ENCODE measurements at places on chromosomes 4 and X.

GRCh38 chrX:64580035-64580434, 184.8 kb upstream of the MTMR8 start:
- DNase-seq, result no peak

DNA sequence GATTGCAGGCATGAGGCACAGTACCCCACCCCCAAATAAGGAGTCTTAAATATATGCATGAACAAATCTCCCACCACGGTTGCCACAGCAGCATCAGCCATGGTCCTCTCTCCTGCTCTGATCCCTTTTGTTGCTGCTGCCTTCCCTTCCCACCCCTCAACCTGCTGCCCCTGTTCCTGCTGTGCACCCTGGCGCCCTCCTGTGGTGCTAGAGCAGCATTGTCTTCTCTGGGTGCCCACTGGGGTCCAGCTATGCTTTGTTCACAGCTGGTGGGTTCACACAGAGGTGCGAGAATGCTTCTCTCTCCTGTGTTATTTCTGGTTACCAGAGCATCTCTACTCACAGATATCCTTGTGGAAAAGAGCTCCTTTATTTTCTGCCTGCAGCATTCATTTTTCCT, 116.2 kb downstream of the GATB start:
- peak; percentile 12 for DNase-seq

DNA sequence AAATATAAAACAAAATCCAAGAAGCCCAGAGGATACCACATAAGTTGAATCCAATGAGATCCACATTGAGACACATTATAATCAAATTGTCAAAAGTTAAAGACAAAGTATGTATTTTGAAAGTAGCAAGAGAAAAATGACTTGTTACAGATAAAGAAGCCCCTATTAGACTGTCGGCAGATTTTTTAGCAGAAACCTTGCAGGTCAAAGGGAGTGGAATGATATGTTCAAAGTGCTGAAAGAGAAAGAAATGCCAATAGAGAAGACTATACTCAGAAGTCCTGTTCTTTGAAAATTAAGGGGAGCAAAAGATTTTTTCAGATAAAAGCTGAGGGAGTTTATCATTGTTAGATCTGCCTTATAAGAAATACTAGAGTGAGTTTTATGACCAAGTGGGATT, 148.9 kb upstream of the EPHA5 start:
- no peak for DNase-seq

GRCh38 chr4:150950657-150951288, 64.3 kb downstream of the LRBA start:
- DNase-seq, result no peak

DNA sequence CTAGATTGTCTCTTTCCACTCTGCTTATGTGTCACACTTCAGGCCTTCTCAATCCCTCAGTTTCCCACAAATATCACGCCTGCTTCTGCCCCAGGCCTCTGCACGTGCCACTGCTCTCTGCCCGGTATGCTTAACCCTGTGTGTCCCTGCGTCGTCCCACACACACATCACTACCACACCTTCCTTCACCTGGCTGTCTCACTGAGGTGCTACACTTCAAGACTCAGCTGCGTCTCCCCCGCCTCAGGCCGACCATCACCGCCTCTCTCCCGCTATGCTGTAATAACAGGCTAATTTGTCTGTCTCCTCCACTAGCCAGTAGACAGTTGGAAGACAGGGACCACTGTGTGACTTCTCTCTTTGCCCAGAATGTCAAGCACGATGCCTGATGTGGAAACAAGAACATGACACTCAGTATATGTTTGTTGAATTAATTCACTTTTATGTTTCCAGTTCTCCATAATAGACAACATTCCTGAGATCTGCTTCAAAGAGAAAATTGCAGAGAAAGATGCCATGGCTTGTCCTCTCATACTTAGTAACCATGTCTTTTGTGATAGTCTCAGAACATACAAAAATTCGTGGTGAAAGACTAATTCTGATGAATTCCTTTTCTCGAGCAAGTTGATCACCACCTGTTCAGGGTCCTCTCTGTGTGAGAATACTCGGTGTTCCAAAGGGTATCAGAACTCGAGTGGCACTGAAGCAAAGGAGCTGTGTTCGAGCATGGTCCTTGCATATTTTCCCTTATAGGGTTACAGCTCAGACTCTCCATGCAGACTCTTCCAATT, 54.2 kb downstream of the AFAP1 start:
- DNase-seq, result no peak

DNA sequence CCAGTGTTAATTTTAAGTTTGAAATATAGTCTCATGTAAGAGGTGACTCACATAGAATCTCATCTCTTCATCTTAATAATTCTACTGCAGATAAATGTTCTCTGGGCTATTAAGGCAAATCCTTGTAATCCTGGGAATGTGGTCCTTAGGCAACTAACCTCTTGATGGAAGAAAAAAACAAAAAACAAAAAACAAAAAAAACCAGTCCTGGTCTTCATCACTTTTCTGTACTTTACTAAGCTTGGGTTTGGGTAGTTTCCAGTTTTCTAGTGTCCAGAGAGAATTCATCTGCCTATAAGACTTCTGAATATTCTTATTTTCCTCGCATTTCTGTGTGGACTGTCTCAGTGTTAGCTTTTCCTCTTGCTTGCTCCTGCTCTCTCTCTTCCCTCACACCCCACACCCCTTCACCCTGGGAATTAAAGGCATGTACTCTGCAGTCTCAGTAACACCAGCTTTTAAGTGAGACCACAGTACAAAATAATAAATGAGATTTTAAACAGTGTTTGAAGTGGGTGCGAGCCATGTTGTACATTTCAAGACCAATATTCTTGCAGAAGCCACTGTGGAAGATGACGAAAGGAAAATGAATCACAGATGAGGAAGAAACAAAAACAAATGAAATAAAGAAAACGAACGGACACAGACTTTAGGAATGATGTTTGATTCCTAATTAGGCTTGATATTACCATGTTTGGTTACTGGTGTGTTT, 51.7 kb downstream of the HAND2 start:
- DNase-seq, result no peak

DNA sequence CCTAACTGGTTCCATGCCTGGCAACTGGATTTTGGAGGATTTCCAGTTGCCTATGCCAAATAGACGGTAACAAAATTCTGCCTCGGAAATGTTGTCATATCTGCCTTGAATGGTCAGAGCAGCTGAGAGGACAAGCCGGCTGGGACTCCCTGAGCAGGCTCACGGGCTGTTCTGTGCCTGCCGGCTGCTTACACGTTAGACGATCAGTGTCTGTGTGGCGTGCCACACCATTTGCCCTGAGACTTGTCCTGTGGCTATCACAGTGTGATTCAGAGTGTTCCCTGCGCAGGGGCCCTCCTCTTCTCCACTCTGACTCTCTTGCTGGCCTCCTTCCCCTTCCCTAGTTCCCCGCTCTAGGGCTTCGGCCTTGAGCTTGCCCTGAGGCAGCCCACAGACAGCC, 42.4 kb downstream of the RAI2 start:
- DNase-seq, result no peak

DNA sequence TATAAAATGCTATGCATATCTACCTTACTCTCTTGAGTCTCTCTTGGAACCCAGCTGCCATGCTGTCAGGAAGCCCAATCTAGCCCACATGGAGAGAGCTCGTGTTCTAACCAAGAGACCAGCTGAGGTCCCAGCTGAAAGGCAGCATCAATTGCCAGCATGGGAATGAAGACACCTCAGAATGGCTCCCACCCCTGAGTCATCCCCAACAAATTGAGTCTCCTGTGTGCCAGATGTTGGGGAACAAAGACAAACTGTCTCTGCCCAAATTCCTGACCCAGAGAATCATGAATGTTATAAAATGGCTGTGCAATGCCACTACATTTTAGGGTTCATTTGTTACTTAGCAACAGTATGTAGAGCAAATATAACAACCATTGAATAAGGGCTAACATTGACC, 105.2 kb upstream of the STX18 start:
- DNase-seq, result no peak

DNA sequence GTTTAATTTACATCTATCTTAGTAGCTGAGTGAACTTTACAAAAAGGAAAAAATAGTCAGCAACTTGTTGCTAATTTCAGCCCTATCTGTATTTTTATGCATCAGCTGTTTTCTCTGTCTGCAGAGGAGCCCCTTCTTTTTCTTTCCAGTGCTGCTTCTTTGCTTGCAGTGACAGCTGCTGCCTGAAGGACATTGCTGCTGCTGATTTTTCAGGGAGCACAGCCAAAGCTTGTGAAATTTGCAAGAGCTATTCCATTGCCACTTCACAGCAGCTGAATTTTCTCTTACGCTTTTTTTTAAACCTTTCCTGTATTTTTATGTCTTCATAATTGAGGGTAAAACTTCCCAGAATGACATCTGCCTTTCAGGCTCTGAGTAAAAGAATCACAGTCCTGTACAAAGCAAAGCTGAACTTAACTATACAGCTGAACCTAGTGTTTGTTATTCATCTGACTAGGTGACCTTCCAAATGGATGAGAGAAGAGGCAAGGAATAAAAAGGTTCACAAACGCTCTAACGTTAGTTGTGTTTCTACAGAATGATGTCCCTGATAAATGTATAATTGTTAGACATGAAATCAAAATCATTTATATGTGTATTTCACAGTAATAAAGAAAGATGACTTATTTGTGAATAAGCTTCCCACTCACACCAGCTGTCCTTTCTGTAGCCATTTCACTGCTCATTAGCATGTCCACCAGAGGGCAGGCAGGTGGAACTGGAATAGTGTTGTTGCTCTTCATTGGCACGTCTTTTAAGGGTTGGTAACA, 541.4 kb downstream of the ADGRL3 start:
- DNase-seq, result peak; percentile 38

DNA sequence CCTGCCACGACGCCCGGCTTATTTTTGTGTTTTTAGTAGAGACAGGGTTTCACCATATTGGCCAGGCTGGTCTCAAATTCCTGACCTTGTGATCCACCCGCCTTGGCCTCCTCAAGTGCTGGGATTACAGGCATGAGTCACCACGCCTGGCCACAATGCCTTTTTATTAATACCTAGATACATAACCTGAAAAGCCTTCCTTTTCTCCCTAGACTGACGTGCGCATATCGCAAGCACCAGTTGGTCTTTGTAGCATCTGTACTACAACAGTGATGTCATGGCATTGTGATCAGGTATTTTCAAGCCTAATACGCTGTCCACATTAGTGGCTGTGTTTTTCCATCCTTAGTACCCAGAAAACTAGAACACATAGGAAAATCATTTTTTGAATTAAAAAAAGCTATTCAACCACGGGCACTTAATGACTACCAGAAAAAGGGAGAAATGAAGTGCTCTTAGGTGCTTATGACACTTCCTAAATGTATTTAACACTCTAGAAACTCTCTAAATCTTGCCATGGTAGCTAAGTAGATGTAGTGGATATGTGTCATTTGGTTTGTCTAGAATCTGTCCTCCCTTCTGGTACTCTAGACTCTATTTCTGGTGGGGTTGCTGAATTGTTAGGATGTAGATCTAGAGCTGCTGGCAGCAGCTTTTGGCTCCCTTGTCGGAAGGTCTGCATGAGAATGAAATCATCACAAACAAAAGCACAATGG, 707.8 kb downstream of the STIM2 start:
- DNase-seq, result no peak

- no peak for DNase-seq
Measured at GRCh38 chr4:3413675-3414420, 27.9 kb upstream of the HGFAC start.

- no peak for DNase-seq
Measured at GRCh38 chrX:63350465-63350877, 661 bp downstream of the SPIN4 start.

GRCh38 chr4:7365462-7366179, 69.1 kb downstream of the PSAPL1 start:
- DNase-seq, result peak; percentile 70

DNA sequence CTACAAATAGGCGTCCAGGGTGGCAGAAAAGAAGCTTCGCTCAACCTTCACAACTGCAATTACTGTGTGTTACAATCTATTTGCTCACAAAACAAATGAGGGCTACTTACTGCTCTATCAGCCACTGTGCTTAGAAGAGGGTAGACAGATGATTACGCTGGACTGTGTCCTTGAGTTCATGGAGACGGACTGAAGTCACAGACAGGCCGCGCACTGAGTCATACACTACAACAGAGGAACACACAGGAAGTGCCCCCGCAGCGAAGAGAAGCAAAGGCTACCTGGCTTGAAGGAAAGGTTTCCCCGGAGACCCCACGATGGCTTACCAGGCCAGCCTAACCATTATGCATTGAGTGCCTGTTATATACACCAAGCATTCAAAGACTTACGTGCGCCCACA, 25.6 kb downstream of the FAT1 start:
- DNase-seq, result no peak

GRCh38 chr4:78437608-78438088, 113.9 kb upstream of the ANXA3 start:
- DNase-seq, result no peak

DNA sequence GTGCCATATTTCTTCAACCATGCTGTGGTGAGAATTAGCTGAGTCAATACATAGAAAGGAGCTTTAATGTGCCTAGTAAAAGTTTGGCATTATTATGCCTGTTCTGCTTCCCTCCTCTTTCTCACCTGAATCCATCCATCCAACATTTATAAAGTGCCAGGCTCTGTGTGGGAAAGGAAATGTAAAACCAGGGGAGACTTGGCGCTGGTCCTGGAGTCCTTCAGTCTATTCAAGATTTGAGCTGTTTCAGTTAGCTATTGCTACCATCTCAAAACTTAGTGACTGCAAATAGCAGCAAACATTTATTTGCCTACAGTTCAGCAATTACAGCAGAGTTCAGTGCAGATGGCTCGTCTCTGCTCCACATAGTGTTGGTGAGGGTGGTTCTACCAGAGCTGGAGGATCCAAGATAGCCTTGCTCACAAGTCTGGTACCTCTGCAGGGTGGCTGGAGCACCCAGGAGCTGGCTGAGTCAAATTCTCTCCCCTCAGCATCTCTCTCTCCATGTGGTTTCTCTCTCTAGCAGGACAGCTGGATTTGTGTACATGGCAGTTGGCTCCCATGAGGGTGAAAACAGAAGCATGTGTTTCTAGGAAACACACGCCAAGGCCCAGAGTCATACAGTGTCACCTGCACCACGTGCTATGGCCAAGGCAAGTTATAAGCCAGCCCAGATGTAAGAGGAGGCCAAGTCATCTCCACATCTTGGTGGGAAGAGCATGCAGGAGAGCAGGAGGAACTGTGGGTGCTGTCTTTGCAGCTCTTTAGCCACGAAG, 77.3 kb downstream of the FHDC1 start:
- peak; percentile 72 for DNase-seq

DNA sequence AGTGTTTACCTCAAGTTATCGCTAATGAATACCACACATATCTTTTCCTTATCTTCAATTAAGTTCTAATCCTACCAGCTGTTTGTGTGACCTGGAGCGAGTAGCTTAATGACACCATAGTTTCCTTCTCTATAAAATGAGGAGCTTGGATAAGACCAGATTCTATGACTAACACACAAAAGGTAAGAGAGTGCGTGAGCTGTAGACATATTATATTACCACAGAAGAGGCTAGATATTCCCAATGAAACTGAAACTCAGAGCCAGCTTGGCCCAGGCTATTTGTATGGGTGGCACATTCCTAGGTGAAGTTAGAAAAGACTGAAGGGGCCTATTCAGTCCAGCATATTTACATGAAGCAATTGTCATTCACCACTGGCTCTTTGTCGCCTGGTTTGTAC, 30.2 kb downstream of the ASB5 start:
- no peak for DNase-seq

GRCh38 chrX:20672476-20672875, 405.8 kb upstream of the RPS6KA3 start:
- no peak for DNase-seq

GRCh38 chrX:74534569-74535038, 79.8 kb downstream of the RLIM start:
- no peak for DNase-seq

- DNase-seq, result no peak
Measured at GRCh38 chrX:1451251-1451660, 1.5 kb downstream of the ASMTL start.

GRCh38 chrX:13607331-13607995, 38.1 kb downstream of the EGFL6 start:
- DNase-seq, result no peak

- no peak for DNase-seq
Measured at GRCh38 chrX:55522596-55523276, 33.1 kb upstream of the USP51 start.

All from NCI-H1694 treated with DMSO at 0.1 percent for 48 hours (cell line).